ENCODE measurements at places on chromosomes 3 and 15.

- H3K4me1 ChIP-seq, result peaks cover 3% of the 10 kb centered on the region
- H3K27me3 ChIP-seq, result no peaks in the 10 kb centered on the region
- no peaks in the 10 kb centered on the region for H3K36me3 ChIP-seq
These were observed 42.6 kb upstream of the SEMA6D start for GRCh38 chr15:47674586-47675232.

- no peaks in the 10 kb centered on the region for H3K27me3 ChIP-seq
- no peaks in the 10 kb centered on the region for H3K4me1 ChIP-seq
- no peak overlapping the region for H3K27ac ChIP-seq
- H3K4me3 ChIP-seq, result no peak overlapping the region
- no peak for DNase-seq
- H3K36me3 ChIP-seq, result no peaks in the 10 kb centered on the region
These were observed 22.1 kb downstream of the PLOD2 start for GRCh38 chr3:146138902-146139301.

GRCh38 chr3:79157191-79157590 lies 610.6 kb downstream of the ROBO1 start:
- no peaks in the 10 kb centered on the region for H3K27me3 ChIP-seq
- H3K4me1 ChIP-seq, result no peaks in the 10 kb centered on the region
- no peak overlapping the region for H3K4me3 ChIP-seq
- H3K36me3 ChIP-seq, result no peaks in the 10 kb centered on the region
- DNase-seq, result no peak
- no peak overlapping the region for H3K27ac ChIP-seq

DNA sequence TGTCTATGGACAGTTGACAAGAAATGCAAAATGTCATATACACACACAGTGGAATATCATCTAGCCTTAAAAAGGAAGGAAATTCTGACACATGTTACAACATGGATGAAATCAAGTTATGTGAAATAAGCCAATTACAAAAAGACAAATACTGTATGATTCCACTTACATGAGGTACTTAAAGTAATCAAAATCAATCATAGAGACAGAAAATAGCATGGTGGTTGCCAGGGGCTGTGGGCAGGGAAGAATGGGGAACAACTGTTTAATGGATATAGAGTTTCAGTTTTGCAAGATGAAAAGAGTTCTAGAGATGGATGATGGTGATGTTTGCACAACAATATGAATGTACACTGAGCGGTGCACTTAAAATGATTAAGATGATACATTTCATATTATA lies 613.8 kb upstream of the ZNF385D start:
- H3K27me3 ChIP-seq, result no peaks in the 10 kb centered on the region
- H3K4me1 ChIP-seq, result no peaks in the 10 kb centered on the region
- H3K27ac ChIP-seq, result no peak overlapping the region
- no peak for DNase-seq
- H3K36me3 ChIP-seq, result no peaks in the 10 kb centered on the region

GRCh38 chr3:185283374-185283935 lies 29.6 kb upstream of the EHHADH start:
- DNase-seq, result no peak
- H3K27me3 ChIP-seq, result no peaks in the 10 kb centered on the region
- H3K4me3 ChIP-seq, result peak overlapping the region; percentile 86
- H3K36me3 ChIP-seq, result no peaks in the 10 kb centered on the region

GRCh38 chr15:22939652-22940061 lies 40.5 kb downstream of the CYFIP1 start:
- H3K4me1 ChIP-seq, result no peaks in the 10 kb centered on the region
- no peak for DNase-seq
- no peaks in the 10 kb centered on the region for H3K36me3 ChIP-seq
- no peak overlapping the region for H3K27ac ChIP-seq

DNA sequence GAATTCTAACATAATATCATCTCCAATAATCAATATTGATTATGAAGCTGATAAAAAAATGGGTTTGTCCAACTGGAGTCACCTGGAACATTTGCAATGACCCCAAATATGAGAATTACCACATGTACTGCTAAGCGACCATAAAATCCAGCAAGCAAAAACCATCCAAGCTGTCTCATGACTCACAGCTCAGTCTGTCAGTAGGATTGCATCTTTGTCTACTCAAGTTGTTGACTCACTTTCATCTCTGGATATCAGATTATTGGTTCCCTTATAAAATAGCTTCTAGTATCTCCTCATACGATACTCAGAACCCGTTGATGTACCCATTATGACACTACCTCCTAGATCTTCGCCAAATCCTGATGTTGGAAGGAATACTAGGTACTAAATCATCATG lies 209.8 kb upstream of the ATP11B start:
- no peaks in the 10 kb centered on the region for H3K27me3 ChIP-seq
- H3K27ac ChIP-seq, result no peak overlapping the region
- H3K36me3 ChIP-seq, result no peaks in the 10 kb centered on the region
- no peaks in the 10 kb centered on the region for H3K4me1 ChIP-seq

GRCh38 chr3:143897576-143898295 lies 49.5 kb upstream of the SLC9A9 start:
- H3K4me1 ChIP-seq, result no peaks in the 10 kb centered on the region
- no peak overlapping the region for H3K27ac ChIP-seq
- H3K27me3 ChIP-seq, result no peaks in the 10 kb centered on the region
- DNase-seq, result no peak
- no peaks in the 10 kb centered on the region for H3K36me3 ChIP-seq

DNA sequence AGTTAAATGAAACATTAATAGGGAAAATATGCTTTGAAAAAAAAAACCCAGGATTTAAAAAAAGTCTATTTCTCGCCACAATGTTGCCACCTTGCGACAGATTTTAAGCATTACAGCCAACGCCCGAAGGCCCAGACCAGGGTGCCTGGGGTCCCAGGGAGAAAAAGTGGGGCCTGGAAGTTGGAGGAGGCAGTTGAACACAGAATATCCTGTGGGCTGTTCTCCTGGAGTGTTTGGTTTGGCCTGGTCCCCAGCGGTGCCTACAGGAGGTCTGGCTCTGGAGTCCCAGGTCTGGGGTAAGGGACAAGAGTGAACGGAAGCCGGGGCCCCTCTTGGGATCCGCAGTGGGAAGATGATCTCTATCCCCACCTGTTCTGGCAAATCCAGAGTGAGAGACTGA lies 3.4 kb downstream of the RNU6-1 start:
- DNase-seq, result no peak
- H3K27me3 ChIP-seq, result peaks cover 61% of the 10 kb centered on the region
- peaks cover 7% of the 10 kb centered on the region for H3K4me1 ChIP-seq
- H3K36me3 ChIP-seq, result peaks cover 2% of the 10 kb centered on the region
- H3K27ac ChIP-seq, result no peak overlapping the region

GRCh38 chr3:41478278-41478677 lies 279.0 kb downstream of the CTNNB1 start:
- no peaks in the 10 kb centered on the region for H3K27me3 ChIP-seq
- H3K27ac ChIP-seq, result no peak overlapping the region
- H3K36me3 ChIP-seq, result no peaks in the 10 kb centered on the region
- DNase-seq, result no peak
- H3K4me1 ChIP-seq, result no peaks in the 10 kb centered on the region
- H3K4me3 ChIP-seq, result no peak overlapping the region

DNA sequence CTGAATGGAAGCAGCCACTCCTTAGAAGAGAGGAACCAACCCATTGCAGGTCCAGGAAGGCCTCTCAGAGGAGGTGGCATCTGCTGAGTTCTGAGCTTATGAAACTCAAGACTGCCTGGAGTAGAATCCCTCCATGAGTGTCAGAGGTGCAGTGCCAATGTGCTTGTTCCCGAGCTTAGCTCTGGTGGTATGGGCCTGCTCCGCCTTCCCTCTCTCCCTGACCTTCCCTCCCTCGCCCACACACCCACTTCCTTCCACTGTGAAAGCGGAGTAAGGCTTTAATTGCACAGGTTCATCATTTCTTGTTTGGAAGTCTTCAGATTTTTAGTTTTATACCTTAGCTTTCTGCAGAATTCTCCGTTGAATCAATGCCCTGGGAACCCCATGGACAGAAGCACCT lies 208.0 kb upstream of the BHLHE40 start:
- no peaks in the 10 kb centered on the region for H3K36me3 ChIP-seq
- no peak overlapping the region for H3K27ac ChIP-seq
- no peaks in the 10 kb centered on the region for H3K27me3 ChIP-seq
- no peak overlapping the region for H3K4me3 ChIP-seq

DNA sequence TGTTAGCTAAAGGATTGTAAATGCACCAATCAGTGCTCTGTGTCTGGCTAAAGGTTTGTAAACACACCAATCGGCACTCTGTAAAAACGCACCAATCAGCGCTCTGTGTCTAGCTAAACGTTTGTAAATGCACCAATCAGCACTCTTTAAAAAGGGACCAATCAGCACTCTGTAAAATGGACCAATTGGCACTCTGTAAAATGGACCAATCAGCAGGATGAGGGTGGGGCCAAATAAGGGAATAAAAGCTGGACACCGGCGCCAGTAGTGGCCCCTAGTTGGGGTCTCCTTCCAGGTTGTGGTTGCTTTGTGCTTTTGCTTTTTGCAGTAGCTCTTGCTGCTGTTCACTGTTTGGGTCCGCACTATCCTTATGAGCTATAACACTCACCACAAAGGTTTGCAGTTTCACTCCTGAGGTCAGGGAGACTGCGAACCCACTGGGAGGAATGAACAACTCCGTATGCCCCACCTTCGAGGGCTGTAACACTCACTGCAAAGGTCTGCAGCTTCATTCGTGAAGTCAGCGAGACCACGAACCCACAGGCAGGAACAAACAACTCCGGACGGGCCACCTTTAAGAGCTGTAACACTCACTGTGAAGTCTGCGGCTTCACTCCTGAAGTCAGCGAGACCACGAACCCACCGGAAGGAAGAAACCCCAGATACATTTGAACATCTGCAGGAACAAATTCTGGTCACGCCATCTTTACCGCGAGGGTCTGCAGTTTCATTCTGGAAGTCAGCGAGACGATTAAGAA lies 1.1 kb upstream of the SUCLG2 start:
- H3K27me3 ChIP-seq, result no peaks in the 10 kb centered on the region
- no peak for DNase-seq
- H3K36me3 ChIP-seq, result no peaks in the 10 kb centered on the region
- H3K4me3 ChIP-seq, result no peak overlapping the region
- H3K4me1 ChIP-seq, result no peaks in the 10 kb centered on the region

- no peak overlapping the region for H3K4me3 ChIP-seq
- H3K27me3 ChIP-seq, result no peaks in the 10 kb centered on the region
- DNase-seq, result no peak
- no peaks in the 10 kb centered on the region for H3K36me3 ChIP-seq
- H3K4me1 ChIP-seq, result peaks cover 4% of the 10 kb centered on the region
These were observed 38.4 kb downstream of the SYNM start for GRCh38 chr15:99143242-99143641.

- no peaks in the 10 kb centered on the region for H3K27me3 ChIP-seq
- DNase-seq, result no peak
- peaks cover 2% of the 10 kb centered on the region for H3K36me3 ChIP-seq
- H3K4me3 ChIP-seq, result no peak overlapping the region
- no peaks in the 10 kb centered on the region for H3K4me1 ChIP-seq
These were observed 4.6 kb downstream of the ATP13A3 start for GRCh38 chr3:194482196-194482593.

DNA sequence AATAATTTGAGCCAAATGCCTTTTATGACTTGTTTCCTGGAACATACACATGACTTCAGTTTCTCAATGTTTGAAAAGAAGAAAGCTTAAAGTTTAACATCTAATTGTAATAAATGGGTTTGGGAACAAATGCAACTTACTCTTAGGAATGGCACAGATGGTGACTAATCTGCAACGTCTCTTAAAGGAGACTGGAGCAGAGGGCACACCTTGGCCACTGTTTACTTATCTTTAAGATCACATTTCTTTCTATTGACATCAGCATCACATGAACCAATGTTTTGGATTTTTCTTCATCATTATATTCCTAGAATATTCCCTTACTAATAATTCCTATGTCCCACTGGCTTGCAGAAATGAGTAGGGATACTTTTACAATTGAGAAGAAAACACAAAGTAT lies 229.5 kb downstream of the CHL1 start:
- no peak for DNase-seq
- H3K36me3 ChIP-seq, result no peaks in the 10 kb centered on the region
- no peak overlapping the region for H3K4me3 ChIP-seq
- no peaks in the 10 kb centered on the region for H3K4me1 ChIP-seq
